ENCODE measurements at places on chromosomes 12 and 14.

GRCh38 chr12:66607147-66607546, 71.7 kb downstream of the GRIP1 start:
- DNase-seq, result no peak

DNA sequence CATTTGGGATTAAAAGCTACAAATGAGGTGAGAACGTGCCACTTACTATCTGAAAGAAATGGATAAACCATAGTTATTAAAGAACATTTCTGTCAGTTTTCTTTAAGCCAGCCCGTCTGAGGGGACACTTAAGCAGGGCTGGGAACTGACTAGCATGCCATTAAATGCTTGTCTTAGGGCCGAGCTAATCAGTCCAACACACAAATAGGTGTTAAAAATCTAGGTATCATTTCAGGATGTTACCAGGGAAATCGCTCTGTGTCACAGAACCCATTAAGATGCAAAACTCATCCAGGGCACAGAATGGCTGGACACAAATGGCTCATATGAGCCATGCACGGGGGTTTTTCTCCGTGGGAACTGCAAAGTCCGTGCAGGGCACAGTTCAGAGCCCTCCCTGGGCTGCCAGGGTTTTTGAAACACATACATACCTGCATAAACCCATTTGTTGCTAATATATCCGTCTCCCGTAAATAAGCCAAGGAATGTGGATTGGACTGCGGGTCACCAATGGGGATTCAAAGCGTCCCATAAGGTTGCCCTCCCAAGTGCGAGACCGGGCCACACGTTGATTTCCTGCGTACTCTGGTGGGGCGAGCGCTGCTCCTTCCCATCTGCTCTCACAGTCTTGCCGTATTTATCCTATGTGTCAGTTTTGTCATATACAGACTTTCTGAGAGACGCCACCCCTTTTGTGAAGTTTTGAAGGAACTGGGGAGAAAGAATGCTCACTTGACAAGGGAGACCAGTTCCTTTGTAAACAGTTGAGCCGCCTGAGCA, 5.4 kb upstream of the GSC start:
- DNase-seq, result no peak

- no peak for DNase-seq
These were observed 121.2 kb downstream of the CACNA1C start for GRCh38 chr12:2173971-2174370.

DNA sequence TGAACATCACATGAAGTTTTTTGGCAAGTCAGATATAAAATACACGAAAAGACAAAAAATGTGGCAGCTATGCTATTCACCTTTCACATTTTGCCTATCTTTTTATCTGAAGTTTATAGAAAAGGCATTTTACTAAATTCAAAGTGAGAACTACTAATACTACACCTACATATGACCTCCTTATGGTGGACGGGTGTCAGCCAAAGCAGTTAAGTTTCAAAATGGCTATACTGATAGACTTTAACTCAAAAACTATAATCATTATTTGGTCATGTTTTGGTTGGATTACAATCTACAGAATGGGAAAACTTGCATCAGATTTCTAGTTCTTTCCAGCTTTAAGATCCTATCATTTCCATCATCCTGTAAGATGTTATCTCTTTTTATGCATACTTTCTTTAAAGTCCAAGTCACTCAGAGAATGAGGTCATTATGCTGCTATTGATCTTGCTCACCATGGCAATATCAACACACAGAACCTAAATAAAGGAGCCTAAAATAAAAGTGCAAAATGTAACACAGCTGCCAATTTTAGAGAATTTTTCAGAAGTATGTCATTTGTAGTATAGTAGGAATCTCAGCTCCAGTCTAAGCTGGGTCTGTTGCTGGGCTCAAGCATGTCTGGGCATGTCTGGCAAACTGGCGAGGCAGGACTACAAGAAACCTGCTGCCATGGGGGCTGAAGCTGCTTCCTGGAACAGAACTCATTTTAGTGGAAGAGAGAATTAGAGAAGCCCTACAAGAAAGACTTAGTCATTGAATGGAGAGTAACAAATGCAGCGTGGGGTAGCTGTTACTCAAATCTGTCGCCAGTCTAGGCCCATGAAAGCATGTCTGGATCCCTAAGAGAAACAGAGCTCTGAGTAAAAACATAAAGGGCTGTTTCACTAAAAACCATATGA, 7.6 kb upstream of the AEBP2 start:
- no peak for DNase-seq

- DNase-seq, result no peak
These were observed 18.0 kb upstream of the TCP11L2 start for GRCh38 chr12:106284358-106285105.

GRCh38 chr14:75811872-75812499, 150.9 kb downstream of the TTLL5 start:
- no peak for DNase-seq

GRCh38 chr12:95736631-95737030, 53.9 kb downstream of the NTN4 start:
- DNase-seq, result no peak

- DNase-seq, result no peak
These were observed 62.3 kb downstream of the BHLHE41 start for GRCh38 chr12:26062566-26062965.

DNA sequence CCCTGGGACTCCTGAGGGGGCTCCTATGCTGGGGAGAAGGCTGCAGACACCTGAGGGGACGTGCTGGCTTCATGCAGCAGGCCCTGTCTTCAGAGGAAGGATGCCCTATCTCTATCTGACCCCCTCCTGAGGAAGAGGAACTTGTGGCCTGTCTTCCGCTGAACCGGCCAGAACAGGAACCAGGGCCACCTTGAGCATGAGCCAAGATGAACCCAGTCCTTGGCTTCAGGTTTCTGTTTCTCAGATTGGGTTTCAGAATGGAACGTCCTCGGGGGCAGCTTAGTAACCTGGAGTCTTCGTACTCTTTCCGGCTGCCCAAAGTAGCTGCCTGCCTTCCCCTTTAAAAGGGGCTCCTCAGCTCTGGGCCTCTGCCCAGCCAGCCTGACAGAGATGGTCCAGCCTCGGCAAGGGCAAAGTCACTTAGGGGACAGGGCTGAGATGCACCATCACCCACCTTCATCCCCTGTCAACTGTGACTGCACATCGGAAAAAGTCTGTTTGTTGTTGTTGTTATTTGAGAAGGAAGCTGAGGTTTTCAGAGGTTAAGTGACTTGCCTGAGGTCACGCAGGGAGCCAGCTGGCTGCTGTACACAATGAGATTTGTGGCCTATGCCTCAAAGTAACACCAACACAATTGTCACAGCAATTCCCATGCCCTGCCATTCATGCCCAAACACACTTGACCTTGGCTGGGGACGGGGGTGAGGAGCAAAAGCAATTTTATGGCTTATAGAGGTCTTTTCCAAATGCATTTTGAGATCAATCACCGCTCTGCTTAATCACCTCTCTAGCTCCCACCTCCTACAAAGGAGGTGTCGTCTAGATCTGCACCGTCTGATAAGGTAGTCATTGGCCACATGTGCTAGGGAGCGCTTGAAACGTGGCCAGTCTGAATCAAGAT, 13.4 kb downstream of the ASB2 start:
- no peak for DNase-seq

- DNase-seq, result no peak
These were observed 412.5 kb downstream of the CCDC91 start for GRCh38 chr12:28602786-28603185.

- DNase-seq, result no peak
These were observed 4.4 kb upstream of the SCAF11 start for GRCh38 chr12:45994736-45995135.

GRCh38 chr14:100680439-100681051, 46.1 kb upstream of the DLK1 start:
- no peak for DNase-seq

DNA sequence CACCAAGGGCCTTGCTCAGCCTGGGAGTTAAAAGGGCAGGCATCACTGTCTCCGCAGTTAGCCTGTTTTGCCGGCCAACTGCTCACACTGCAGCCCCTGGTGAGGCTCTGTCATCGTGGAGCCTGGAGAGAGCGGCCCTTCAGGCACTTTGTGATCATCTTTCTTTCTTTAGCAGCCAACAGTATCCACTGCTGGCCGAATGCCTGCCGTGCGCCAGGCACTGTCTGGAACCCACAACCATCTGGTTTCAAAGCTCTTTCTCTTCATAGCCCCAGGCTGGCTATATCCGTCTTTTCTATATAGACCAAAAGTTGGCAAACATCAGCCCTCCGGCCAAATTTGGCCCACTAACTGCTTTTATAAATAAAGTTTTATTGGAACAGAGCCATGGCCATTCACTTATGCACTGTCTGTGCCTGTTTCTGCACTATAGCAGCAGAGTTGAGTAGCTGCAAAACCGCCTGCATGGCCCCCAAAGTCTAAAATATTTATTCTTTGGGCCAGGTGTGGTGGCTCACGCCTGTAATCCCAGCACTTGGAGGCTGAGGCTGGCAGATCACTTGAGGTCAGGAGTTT, 29.5 kb downstream of the SLC8B1 start:
- DNase-seq, result no peak

GRCh38 chr14:57863471-57863870, 2.4 kb downstream of the SLC35F4 start:
- no peak for DNase-seq

- no peak for DNase-seq
These were observed 93.9 kb upstream of the DCN start for GRCh38 chr12:91276509-91276908.

GRCh38 chr12:19458733-19459132, 19.4 kb downstream of the AEBP2 start:
- DNase-seq, result no peak

GRCh38 chr14:85409481-85410210, 120.3 kb upstream of the FLRT2 start:
- DNase-seq, result no peak

DNA sequence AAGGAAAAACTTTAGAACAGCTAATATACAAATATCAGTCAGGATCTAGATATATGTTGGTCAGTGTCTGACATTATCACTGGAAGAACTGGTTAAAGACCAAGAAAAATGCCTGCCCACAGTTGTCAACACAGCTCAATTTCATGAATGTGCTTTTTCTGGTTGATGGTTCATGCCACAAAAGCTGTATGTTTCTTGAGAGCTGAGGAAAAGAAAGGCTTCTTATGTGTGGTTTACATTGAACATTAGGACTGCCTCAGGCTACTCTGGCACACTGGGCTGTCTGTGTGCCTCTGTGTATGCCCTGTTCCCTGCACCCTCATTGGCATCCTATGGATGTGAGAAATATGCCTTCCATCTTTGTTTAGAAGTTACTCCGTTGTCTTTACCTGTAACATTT, 218.8 kb upstream of the RGS6 start:
- no peak for DNase-seq

- DNase-seq, result no peak
These were observed 131.9 kb downstream of the DAD1 start for GRCh38 chr14:22456998-22457594.

DNA sequence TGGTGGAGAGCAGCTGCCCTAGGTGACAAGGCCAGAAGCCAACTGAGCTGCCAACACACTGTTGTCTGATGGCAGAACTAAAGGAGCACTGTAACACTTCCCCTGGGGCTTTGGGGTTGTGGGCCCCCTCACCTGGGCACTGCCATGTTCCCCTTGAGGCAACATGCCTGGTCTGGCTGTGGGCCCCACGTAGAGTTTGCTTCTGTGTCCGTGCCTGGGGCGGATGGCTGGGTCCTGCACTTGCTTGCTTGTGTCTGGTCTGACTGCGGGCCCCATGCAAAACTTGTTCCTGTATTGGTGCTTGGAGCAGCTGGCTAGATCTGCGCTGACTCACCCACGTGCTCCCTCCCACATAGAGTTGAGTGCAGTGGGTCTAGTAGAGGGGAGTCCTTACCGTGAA, 78.4 kb downstream of the MNAT1 start:
- no peak for DNase-seq

DNA sequence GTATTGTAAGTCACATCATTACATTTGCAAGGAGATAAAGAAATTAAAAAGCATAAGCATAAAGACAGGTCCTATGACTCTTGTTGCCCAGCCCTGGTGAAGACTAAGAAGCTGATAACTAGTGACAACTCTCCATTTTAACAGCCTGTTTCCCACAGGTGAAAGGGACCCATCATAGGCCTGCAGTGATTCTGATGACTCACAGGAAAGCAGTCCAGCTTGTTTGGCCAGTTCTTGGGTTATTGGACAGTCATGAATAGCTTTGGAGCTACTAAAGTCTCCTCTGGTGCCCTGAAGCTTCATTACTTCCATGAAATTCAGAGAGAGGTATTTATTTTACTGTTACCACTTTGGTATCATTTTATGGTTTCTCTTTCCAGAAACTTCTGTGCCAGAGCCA, 55.5 kb upstream of the DYRK2 start:
- no peak for DNase-seq

- DNase-seq, result no peak
These were observed 101.6 kb upstream of the PLXNC1 start for GRCh38 chr12:94046626-94047410.

GRCh38 chr14:74190927-74191575, 48.2 kb upstream of the VSX2 start:
- no peak for DNase-seq

GRCh38 chr14:22987291-22987690, 4.9 kb upstream of the AJUBA start:
- no peak for DNase-seq

GRCh38 chr14:57390806-57391516, 575 bp downstream of the NAA30 start:
- no peak for DNase-seq

DNA sequence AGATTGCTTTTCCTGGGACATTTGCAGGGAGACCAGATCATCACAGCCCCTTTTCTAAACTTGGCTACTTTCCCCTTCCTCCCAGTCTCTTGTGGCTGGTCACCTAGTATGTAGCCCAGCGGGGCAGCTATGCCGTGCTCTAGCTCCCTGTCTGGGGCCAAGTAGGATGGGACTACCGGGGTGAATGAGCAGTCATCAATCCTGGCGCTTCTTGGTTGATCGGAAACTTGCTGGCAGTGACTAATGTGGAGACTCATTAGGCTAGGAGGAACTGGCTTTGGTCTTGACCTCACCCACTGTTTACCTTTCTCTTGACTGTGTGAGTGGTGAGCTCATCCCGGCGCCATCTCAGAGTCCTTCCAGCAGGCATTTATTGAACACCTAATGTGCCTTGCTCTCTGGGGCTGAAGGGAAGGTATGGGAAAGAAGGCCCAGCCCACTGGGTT, 15.9 kb downstream of the PLEKHG3 start:
- no peak for DNase-seq

- DNase-seq, result no peak
These were observed 72.1 kb upstream of the C14orf180 start for GRCh38 chr14:104507443-104507842.

DNA sequence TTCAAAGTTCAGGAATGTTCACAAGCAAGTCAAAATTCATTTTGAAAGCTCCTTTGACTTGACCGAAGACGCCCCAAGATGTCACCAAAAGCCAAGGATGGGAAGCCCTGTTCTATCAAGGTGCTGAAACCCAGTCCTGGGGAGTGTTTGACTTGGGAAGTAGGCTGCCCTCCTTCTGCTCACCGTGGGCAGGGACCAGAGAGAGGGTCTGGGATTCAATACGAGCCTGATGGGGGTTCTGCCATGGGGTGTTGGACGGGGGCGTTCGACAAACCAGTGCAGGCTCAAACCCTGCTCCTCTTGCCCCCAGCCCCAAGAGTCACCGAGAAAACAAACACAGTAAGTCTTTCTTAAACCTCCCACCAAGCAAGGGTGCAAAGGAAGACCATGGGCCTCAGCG, 150.1 kb upstream of the DIO3 start:
- DNase-seq, result no peak

- no peak for DNase-seq
These were observed 736 bp downstream of the C14orf39 start for GRCh38 chr14:60485057-60485597.

GRCh38 chr12:132840536-132840935, 11.9 kb upstream of the GOLGA3 start:
- DNase-seq, result no peak

- DNase-seq, result no peak
These were observed 38.5 kb downstream of the IL31 start for GRCh38 chr12:122135437-122136031.

Measured in stimulated activated CD8-positive, alpha-beta memory T cell treated with anti-CD3 and anti-CD28 coated beads, Interleukin-7, amount 100 ng/mL, for 24 hours (primary cell).